NCI-H460 (cell line): ENCODE measurements at places on chromosomes 12 and 14. TPM values are rescaled to one million over a fixed set of nuclear protein-coding genes. Genes with fewer than 3 reads are reported as not detected.

EFS gene
- total RNA-seq = 0.05 TPM in 1 of 2 replicates, not detected in the other

SMCO2 gene
- 0.27 TPM in 1 of 2 replicates, not detected in the other for total RNA-seq

DNA sequence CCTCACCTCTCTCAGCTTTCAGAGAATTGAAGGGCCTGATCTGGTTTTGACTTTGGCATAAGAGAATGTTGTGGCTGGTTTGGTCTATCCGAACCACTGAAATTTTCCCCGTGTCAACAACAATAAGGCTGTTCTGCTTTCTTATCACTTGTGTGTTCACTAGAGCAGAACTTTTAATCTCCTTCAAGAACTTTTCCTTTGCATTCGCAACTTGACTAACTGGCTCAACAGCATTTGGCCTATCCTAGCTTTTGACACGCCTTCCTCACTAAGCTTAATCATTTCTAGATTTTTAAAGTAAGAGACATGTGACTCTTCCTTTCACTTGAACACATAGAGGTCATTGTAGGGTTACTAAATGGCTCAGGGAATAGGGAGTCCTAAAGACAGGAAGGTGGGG, 25.9 kb upstream of the EDDM3A start:
- no peak for DNase-seq

DNA sequence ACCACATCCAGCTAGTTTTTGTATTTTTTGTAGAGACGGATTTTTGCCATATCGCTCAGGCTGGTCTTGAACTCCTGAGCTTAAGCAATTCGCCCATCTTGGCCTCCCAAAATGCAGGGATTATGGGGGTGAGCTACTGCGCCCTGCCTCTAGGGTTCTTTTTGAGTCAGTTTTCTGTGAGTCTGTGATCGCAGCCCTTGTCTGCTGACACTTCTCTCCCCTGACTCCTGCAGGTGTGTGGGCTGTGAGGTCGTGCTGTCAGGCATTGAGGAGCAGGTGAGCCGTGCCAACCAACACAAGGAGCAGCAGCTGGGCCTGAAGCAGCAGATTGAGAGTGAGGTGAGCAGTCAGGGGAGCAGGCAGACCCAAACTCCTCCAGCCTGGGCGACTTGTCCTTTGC, 6.3 kb downstream of the COPS7A start:
- DNase-seq = no peak

GRCh38 chr12:110776410-110776809, 33.7 kb upstream of the PPP1CC start:
- no peak for DNase-seq

GRCh38 chr12:64181430-64182291, 40.4 kb downstream of the KICS2 start:
- peak; percentile 87 for DNase-seq

DNA sequence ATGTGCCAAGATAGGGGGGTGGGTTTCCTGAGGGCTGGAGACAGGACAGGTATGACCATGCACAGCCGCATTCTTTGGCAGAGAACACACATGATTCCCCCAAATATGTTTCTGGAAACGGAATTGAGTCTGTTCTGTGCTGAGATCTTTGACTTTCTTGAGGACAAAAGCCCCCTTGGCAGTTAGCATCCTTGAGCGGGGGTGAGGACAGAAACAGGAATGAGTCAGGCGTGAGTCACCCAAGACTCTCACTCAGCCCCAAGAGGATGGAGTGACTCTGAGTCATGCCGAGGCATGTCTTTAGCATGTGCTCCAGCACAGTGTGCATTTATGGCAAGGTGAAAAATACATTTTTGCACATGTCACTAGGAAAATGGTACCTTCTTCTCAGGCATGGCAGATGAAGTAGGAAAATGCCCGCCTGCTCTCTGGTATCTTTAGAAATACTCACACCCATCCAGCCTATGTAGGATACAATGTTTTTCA, 52.1 kb downstream of the DAD1 start:
- peak; percentile 91 for DNase-seq

GRCh38 chr12:20555771-20556170, 139.4 kb upstream of the SLCO1C1 start:
- no peak for DNase-seq

DNA sequence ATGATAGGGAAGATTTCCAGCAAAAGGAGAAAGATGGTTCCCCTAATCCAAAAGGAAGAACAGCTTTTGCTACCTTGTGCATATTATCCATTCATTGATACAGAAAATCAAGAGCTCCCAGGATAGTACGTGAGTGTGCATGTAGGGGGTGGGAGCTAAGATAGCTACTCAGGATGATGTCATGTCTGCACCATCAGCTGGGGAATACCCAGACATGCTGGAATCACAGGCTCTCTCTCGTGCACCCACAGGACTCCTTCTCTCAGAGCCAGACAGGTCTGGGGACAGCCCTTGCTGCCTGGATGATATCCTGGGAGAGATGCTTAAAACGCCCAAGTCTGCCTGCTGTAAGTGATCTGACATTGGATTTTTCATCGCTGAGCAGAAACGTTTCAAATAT, 38.9 kb downstream of the FOXN3 start:
- DNase-seq = no peak
